ENCODE measurements at places on chromosomes 13 and 19.
A peak's percentile ranks its signal among the peaks of the same experiment; 100 is the strongest.

DNA sequence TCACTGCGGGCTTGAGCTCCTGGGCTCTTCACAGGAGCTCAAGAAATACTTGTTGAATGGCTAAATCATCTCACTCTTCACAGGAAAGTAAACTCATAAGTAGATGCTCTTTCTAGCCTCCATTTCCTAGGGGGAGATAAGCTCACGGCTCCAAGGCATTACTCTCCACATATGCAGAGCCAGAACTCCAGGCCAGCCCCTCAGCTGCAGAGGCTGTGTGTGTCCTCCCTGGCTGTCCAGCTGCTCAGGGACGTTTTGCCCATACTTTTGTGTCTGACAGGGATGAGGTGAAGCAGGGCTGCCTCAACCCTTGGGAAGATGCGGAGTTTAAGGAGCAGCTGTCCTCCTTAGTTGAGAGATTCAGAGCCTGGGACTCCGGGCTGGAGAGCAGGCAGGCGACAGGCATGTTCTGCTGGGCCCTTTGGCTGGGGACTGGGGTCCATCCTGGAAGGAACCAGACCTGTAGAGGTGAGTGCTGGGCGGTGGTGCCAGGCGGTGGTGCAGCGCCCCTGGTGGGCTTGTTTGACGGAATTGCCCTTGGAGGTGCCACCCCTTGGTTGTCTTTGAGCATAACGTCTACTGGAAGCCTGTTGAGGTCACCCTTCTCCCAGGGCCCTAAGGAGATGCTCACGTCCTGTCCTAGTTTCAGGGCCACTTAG is 20.5 kb upstream of the SLC15A1 start:
- no peak for DNase-seq

DNA sequence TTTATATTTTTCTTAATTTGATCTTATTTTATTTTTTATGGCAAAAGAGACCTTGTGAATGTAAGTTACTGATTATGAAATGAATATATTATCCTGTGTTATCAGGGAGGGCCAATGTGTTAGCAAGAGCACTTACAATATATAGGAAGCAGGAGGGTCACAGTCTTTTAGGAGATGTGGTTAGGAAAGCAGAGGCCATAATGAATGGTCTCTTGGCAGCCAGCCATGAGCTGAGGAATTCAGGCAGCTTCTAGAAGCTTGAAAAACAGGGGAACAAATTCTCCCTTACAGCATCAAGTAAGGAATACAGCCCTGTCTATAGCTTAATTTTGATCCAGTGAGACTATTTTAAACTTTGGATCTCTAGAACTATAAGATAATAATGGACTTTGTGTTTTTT is 2374.6 kb downstream of the PCDH9 start:
- no peak for DNase-seq

DNA sequence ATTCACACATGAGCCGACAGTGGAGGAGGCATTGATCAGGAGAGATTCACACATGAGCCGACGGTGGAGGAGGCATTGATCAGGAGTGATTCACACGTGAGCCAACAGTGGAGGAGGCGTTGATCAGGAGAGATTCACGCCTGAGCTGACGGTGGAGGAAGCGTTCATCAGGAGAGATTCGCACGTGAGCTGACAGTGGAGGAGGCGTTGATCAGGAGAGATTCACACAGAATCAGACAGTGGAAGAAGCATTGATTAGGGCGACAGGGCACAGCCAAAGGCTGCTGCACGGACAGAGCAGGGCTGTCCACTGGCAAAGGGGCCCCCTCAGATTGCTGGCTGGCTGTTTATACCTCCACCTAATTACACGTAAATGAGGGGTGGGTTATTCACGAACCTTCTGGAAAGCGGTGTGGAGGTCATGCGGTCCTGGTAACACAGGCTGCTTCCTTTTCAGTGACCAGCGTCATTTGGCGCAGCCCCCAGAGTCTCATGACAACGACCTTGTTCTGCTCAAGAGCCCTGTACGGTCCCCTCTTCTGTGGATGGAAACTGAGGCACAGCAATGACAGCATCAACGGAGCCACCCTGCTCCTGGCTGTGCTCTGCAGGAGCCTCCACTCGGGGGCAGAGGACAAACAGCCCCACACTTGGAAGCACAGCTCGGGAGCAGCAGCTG is 50.6 kb upstream of the GAS6 start:
- no peak for DNase-seq

DNA sequence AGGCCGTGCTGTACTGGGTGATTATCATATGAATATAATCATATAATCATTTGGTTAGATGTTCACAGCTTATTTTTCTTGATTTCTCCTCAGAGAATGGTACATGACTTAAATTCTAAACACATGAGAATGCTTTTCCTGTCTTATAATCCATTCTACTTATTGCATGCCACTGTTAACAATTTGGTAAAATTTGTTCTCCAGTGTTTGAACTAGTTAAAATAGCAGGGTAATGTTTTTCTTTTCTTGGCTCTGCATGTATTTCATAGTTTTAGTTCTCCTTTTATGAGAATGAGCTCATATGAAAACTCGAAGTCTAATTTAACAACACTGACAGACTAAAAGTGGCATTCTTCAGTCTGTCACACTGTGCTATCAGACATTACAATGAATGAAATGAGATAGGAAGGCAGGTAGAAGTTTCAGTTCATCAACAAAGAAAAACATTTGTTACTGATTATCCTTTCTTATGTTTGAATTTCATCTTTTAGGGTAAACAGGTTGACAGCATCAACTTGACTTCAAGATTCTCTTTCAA is 10.2 kb downstream of the SPRYD7 start:
- DNase-seq = no peak

GRCh38 chr19:4538601-4538954 is 1.3 kb downstream of the LRG1 start:
- no peak for DNase-seq

DNA sequence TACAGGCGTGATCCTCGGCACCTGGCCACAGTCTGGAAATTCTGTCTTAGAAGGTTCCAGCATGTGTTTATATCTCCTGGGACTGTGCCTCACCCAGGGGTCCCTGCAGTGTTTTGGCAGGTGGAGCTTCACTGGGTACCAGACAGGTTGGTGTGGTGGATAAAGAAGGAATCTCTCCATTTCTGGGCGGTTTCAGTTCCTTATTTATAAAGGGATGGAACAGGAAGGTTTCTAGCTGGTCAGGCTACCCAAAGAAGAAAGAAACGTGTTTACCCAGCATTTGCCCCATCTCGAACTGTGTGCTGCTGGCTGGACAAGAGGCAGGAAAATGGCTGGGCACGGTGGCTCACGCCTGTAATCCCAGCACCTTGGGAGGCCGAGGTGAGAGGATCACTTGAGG is 9.8 kb downstream of the PNPLA6 start:
- no peak for DNase-seq

DNA sequence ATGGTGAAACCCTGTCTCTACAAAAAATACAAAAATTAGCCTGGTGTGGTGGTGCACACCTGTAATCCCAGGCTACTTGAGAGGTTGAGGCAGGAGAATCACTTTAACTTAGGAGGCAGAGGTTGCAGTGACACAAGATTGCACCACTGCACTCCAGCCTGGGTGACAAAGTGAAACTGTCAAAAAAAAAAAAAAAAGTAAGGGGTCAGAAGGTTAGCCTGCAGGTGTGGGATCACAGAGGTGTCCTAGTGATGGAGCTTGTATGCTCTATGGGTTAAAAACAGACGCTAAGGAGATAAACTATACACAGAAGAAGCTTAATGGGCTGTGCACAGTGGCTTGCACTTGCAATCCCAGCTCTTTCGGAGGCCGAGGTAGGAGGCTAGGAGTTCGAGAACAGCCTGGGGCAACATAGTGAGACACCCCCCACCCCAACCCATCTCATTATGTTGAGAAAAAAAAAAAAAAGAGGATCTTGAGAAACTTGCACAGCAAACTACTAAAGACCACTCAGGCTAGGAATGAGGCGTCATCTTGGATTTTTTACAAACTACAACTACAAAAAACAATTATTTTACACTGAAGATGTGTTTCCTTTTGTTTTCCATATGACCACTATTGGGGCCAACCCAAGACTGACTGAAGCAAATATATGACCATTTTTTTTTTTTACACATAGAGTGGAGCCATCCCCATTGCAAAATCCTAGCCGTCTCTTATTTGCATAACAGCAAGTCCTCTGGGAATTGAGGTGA is 7.9 kb downstream of the FOSB start:
- no peak for DNase-seq

DNA sequence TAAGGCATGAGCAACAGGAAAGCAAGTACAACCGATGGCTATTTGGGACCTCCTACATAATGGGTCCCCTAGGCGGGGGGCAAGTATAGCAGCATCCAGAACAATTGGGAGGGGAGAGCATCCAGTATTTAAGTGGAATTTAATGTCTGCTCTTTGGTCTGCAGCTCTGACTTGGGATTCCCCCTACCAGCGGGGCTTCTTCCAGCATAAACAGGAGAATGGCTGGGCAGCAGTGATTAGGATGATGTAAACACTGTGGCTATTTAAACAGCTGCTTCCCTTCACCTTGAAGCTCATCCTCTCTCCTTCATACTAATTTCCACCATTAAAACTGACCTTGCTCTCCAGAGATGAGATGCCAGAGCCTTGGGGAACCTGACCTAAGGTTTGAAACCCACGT is 73.9 kb upstream of the OXGR1 start:
- no peak for DNase-seq

DNA sequence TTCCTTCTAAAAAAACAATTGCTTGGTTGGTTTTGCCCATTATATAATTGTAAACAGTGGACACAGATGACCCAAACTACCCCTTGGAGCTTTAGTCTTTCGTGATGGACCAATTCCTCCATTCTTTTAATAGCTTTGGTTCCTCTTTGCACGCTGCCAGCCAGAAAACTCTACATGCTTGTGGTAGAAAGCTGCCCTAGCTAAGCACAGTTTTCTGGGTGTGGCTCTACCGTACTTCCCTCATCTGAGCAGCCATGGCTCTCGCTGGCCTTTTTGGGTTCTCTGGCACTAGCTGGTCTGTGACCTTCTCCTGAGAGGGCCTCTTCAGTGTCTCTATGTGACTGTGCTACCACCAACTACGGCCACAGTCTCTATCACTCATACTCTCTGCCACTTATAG is 29.9 kb upstream of the CEBPA start:
- no peak for DNase-seq

DNA sequence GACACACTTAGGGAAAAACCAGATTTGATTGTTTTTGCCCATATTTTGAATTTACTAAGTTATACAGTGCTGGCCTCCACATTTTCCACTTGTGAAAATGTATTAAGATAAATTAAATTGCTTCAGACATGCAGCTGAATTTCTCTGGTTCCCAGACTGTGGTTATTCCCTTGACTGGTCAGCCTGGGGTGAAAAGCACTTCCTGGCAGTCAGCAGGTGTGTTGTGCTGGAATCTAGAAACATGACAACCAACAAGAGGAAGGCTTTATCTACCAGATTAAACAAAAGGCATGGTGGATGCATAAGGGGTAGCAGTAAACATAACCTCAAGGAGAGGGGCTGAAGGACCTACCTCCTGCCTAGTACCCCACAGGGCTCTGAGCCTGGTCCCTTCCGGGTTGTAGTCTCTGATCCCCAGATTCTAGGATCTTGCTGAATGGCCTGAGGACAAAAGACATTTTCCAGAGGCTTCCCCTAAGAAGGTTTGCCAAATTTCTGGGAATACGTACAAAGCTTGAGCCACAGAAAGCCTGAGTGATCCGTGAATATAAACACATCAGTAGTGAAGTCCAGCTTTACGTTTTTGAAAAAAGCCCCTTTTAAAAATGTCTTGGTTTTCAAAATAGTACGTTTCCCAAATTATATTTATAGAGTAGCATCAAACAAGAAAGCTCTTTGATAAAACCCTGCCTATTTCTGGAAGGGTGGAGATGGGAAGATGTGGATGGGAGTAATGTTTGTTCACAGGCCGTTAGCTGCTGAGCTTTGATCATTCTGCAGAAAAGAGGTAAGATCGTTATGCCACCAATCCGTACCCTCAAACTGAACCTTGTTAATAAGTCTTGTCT is 133.4 kb downstream of the LACC1 start:
- DNase-seq = no peak

GRCh38 chr13:50200569-50200968 is 185.3 kb downstream of the KCNRG start:
- no peak for DNase-seq

- no peak for DNase-seq
These were observed 36.1 kb downstream of the WDFY2 start for GRCh38 chr13:51620165-51620983.

GRCh38 chr13:48709213-48709612 is 55.5 kb downstream of the CYSLTR2 start:
- peak; percentile 38 for DNase-seq

- peak; percentile 88 for DNase-seq
These were observed 23.3 kb downstream of the NOTCH3 start for GRCh38 chr19:15177269-15178116.

GRCh38 chr13:44744880-44745633 is 168.9 kb upstream of the TSC22D1 start:
- no peak for DNase-seq

GRCh38 chr19:54186934-54187381 is 2.4 kb downstream of the MBOAT7 start:
- DNase-seq = no peak

DNA sequence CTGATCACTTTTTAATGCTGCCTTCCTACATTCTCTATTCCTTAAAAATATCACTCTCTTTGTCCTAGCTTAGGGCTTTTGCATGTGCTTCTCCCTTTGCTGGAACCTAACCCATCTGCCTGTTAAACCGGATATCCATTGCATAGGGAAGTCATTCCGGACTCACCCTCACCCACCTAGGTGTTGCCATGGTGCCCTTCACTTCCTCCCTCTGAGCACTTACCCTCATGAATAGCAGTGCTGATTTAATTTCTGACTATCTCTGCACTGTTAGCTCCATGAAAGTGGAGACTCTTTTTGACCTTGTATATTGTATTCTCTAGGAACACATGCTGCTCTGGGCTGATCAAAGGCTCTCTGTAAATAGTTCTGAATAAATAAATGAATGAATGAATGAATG is 401.9 kb downstream of the PCDH20 start:
- no peak for DNase-seq

DNA sequence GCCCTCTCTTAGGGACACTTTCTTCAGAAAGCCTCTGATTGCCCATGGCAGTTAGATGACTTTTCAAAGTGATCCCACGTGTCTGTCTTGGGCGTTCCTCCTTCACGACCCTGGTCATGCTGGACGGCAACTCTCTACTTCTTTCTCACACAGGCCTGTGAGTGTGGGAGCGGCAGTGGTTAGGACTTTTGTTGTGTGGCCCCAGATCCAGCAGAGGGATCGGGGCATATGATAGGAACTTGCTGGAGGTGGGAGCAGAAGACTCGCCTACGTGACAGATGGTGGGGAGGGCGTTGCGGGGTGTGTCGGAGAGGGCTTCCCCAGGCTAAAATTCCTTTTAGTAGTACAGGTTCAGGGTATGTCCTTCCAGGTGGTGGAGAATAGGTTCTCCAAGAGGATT is 289.5 kb upstream of the MAB21L1 start:
- no peak for DNase-seq

- DNase-seq = no peak
These were observed 3.7 kb downstream of the SYNGR4 start for GRCh38 chr19:48367855-48368254.

DNA sequence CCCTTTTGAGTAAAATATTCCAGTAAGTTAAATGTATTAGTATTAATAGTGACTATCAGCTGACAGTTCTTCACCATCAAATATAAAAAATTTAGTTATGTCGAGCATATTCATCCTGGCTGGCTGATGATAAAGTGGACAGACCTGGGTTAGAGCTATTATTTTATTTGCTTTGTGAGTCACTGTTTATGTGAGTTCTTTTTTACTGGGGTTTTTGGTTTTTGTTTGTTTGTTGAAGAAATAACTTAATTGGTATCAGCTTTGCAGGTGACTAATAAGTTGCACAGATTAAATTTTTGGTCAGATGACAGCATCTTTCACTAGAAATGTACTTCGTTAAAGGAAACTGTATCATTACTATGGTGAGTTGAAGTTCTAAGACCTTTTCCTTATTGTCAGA is 224.7 kb downstream of the GGACT start:
- DNase-seq = no peak
